H54 (cell line): ENCODE measurements at places on chromosomes 5 and 9.

- no peak for DNase-seq
Observed at GRCh38 chr5:178113141-178113787, at the start of gene N4BP3. Gene N4BP3 (plus strand): TSS chr5:178113532. CDS start chr5:178119584, 6,052 bp downstream.

GRCh38 chr5:139571966-139572365, 10.8 kb downstream of the UBE2D2 start:
- no peak for DNase-seq

DNA sequence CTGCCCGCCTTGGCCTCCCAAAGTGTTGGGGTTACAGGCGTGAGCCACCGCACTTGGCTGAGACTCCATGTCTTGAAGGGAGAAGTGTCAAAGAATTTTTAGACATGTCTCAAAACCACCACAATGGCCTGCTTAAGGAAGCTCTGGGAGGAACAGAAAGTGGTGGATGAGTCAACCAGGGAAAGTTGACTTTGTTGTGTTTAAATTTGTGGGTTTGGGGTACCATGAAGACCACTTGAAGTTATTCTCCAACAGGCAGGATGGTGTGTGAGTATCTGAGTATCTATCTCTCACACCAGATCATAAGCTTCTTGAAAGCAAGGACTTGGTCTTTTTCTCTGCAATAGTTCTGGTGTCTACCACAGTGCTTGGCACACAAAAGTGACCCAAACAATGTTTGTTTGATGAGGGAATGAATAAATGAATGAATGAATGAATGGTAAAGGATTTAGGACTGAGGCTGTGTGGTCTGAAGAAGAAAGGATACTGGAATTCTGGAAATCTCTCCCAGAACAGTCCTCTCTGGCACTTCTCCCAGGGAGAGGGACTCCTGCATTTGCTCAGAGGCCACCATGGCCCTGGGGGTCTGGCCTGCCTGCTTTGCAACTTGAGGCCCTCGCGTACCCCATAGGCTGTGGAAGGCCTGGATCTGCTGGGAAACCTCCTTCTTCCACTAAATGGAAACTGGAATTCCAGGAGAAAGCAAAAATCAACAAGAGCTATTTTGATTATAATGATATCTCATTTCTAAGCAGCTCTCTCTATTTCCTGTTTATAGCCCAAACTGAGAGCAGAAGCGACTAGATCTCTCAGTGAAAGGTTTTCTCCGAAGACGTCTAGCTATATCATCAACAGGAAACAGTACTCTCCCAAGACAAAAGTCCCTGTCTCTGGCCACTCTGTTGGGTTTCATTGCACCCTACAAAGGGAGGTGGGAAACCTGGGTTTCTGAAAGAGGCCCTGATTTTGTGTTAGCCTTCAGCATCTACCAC, 187.9 kb downstream of the PALM2AKAP2 start:
- no peak for DNase-seq

GRCh38 chr9:78698371-78698770, 401.4 kb downstream of the PSAT1 start:
- DNase-seq, result no peak

- DNase-seq, result no peak
Observed at GRCh38 chr5:132237141-132237540, 9.5 kb upstream of the P4HA2 start.

GRCh38 chr9:120765910-120766425, 27.2 kb downstream of the FBXW2 start:
- no peak for DNase-seq

DNA sequence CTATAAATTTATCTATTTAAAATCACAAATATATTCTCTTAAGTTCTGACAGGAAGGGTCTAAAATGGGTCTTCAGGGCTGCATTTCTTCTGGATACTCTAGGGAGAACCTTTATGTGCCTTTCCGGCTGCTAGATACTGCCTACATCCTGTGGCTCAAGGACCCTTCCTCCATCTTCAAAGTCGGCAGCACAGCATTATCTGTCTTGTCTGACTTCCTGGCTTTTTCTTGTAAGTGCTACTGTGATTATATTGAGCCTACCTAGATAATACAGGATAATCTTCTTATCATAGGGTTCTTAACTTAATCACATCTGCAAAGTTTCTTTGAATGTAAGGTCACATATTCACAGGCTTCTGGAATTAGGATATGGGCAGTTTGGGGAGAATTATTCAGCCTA, 943.8 kb upstream of the TYRP1 start:
- no peak for DNase-seq

GRCh38 chr5:62550103-62550502, 28.5 kb upstream of the LRRC70 start:
- no peak for DNase-seq

- DNase-seq, result no peak
Observed at GRCh38 chr9:2395814-2396612, 225.6 kb upstream of the VLDLR start.

- DNase-seq, result peak; percentile 30
Observed at GRCh38 chr5:14190194-14191164, 47.3 kb downstream of the TRIO start.

DNA sequence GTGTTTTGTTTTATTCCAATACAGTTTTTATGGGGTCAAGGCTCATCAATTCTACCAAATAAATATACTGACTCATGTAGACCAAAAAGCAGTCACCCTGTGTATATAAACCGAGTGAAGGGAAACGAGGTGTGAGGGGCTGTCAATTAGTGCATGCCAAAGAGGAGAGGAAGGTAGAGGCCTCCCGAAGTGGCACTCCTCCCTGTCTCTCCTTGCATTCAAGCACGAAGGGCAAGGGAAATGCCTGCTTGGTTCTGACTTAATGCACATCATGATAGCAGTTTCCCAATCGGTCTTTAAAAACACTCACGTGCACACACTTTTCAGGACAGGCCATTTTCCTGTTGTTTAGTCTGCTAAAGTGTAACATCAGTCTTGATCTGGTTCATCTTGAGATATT, 125.6 kb upstream of the SLCO6A1 start:
- DNase-seq, result no peak

DNA sequence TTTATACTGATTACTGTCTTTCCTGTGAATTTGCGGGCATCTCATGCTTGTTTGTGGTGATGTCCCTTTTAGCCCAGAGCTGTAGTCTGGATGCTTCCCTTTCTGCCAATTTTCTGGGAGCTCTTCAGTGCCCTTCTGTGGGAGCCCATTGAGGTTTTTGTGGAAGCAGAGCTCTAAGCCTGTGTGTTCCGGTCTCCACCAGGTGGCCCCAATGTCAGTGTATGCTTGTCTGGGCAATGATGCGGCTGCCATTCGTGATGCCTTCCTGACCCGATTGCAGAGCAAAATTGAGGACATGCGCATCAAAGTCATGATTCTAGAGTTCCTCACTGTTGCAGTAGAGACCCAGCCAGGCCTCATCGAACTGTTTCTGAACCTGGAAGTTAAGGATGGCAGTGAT, 35.1 kb downstream of the SH3GLB2 start:
- no peak for DNase-seq

DNA sequence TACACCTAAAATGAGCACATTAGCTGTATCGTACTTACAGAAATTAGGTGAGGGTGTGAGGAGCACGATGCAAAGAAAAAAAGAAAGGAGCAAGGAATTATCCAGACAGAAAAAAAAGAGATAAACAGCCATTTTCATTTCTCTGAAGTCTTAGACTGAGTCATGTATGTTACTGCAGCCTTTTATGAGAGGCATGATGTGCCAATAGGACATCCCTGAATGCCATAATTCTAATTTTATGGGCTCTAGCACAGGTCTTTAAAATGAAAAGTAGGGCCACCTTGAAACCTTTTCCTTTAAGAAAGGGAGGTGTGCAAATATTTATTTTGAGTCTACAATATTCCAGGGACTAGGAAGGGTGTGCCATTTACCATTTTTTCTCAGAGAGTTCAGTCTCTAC, 74.1 kb upstream of the PTPRD start:
- no peak for DNase-seq

DNA sequence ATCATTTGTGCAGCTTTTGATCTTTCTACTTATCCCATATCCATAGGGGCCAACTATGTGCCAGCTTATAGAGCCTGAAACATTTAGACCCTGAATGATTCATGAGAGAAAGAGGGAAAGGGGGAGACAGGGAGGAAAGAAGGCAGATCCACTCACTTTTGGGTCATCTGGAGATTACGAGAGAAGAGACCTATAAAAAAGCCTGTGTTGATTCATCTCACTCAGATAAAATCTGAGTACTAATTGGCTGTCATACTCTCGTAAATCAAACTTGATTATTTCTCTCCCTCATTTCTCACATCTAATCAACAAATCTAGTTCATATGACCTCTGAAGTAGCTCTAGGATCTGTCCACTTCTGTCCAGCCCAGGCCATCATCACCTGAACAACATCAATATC, 137.1 kb downstream of the ARL15 start:
- DNase-seq, result no peak

DNA sequence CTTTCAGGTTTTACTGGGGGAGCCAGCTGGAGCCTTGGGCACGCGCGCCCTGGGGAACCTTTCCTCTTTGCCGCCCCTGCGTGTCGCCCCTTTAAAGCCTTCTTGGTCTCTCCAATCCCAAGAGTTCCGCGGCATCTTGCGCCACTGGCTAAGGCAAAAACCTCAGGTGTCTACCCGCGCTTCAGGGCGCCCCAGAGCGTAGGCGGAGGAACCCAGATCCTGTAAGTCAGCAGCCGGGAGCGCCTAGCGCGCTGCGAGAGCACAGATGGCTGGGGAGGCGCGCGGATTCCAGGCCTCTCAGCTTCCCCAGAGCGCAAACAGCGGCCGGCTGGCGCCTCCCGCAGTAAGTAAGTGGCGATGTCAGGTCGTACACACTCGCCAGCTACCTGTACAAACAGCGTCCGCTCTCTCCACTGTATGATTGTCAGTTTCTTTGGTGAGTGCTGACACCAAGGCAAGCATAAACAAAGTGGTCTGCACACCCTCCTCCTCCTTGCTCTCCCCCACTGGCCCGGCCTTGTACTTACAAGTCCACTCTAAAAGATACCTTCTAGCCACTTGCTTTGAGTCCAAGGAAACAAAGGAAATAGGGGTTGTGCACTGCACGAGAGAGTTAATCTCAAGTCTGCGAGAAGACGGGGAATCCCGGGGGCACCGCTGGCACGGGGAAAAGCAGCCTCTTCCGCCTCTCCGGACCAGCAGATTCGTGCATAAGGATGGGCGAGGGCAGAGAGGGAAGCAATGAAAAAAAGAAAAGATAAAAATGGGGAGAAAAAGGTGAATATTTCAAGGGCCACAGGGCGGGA, 2.9 kb downstream of the HTR1A start:
- no peak for DNase-seq

DNA sequence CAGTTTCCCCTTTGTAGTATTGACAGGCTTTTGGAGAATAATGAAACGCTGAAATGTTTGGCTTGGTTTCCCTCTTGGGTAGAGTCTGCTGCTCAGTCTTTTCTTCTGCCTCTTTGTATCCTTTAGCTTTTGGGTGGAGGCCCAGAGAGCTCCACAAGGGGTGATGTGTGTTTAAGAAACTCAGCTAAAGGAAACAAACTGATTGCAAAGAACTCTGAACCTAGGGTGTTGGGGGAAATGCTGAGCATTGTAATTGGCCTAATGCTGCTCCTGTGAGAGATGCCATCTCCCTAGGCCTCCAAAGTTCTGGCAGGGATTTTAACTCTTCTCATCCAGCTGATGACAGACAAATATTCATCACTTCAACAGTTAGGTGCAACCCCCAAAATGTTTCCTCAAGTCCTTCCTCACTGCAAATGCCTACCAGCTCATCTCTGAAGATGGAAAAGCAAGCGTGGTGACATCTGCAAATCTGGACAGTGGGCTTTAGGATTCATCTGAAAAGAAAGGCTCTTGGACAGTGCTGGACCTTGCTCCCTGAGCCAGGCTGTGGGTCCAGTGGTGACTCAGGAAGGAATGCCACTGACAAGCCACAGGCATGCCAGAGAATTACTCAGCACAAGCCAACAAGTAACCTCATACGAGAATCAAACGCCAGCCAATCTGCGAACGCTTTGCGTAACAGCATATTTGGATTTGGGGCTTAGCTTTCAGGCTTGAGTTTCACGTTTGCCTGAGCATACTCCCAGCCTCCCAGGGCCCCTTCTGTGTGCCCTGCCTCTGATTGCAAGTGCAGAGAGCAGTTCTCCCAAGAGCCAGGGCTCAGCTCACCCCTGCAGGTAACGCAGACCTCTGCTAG, 30.5 kb upstream of the ZSWIM6 start:
- peak; percentile 53 for DNase-seq

DNA sequence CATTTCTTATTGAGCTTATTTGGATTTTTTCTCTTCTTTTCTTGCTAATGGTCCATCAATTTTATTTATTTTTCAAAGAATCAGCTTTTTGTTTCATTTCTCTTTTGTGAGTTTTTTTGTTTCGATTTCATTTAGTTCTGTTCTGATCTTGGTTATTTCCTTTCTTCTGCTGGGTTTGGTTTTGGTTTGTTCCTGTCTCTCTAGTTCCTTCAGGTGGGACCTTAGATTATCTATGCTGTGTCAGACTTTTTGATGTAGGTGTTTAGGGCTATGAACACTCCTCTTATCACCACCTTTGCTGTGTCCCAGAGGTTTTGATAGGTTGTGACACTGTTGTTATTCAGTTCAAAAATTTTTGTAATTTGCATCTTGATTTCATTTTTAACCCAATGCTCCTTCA, 119.8 kb downstream of the GABRG2 start:
- DNase-seq, result no peak

- DNase-seq, result no peak
Observed at GRCh38 chr5:132243366-132243977, 14.0 kb upstream of the PDLIM4 start.

- DNase-seq, result no peak
Observed at GRCh38 chr5:157020002-157020401, 38.9 kb downstream of the HAVCR1 start.

DNA sequence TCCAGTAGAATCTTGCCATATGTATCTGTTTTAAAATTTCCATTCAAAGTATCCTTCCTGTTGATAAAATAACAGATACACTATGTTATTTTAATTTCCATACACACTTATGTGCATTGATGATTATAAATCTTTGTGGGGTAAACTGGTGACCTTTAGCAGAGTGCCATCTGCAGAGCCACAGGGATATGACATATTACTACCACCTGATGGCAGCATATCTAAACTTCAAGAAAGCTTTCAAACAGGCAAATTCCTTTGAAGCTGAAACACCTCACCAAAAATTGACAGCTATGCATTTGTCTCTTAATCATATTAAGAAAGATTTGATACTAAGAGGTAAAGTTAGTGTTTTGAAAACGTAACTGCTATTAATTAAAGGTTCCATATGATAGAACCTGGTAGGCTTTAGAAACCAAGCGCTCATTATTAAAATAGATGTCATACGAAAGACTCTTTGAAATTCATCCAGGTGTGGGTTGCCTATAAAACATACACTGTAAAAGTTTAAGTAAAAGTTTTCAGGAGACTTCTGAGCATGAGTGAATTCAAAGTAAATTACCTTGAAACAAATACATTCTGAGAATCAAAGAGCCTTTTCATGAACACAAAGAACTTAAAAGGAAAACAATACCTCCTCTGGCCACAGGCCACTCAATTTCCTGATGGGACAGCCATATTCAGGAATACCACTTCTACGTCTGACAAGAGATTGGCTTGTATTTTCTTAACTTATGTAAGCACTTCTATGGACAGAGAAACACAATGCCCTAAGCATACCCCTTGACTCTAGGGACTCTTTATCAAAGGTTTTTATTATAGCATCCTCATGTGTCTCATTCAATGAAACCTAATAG, 93.3 kb downstream of the KIAA0825 start:
- no peak for DNase-seq

GRCh38 chr9:109817846-109818472, 38.0 kb downstream of the PALM2AKAP2 start:
- DNase-seq, result peak; percentile 75
